Astrocyte of the spinal cord (primary cell): ENCODE measurements at places on chromosomes 6 and 20.

GRCh38 chr6:26489996-26490964, 9.8 kb upstream of the BTN1A1 start:
- DNase-seq = no peak

GRCh38 chr6:69933239-69933638, 66.9 kb downstream of the COL19A1 start:
- DNase-seq = no peak

DNA sequence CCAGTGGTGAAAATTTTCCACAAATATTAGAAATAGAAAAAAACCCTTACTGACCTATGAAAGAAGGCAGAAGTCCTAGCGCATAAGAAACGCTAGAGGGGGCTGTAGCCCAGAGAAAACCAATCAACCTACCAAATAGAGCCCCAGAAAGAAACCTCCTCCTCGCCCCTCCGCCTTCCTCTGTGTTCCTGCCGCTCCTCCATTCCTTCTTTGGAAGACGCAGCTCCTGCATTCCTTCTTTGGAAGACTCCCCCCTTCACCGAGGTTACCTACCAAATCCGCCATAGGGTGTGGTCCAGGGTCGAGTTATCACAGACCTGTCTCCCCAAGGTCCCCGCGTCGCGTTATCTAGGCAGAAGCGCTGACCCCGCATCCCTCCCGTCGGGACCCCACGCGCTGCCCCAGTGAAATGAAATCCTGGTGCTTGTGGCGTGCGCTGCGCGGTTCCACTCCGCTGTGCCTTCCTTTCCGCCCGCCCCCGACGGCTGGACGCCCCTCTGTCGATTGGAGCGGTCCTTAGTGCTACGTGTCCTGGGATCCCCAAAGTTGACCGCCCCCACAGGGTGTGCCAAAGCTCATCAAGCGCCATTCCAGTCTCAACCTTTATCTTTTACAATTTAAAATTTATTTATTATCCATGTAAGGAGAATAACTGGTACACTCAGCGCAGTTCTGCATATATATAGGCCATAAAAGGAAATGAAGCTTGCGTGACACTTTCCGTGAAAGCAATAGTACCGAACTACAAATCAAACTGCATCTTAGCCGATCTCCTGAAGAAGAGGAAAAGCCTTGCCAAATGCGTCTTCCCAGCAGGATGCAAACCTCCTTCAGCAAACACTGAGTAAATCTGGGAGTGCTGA, 13.0 kb downstream of the RPP21 start:
- DNase-seq = peak; percentile 72

GRCh38 chr6:43639984-43640800, 4.6 kb downstream of the MAD2L1BP start:
- DNase-seq = no peak

DNA sequence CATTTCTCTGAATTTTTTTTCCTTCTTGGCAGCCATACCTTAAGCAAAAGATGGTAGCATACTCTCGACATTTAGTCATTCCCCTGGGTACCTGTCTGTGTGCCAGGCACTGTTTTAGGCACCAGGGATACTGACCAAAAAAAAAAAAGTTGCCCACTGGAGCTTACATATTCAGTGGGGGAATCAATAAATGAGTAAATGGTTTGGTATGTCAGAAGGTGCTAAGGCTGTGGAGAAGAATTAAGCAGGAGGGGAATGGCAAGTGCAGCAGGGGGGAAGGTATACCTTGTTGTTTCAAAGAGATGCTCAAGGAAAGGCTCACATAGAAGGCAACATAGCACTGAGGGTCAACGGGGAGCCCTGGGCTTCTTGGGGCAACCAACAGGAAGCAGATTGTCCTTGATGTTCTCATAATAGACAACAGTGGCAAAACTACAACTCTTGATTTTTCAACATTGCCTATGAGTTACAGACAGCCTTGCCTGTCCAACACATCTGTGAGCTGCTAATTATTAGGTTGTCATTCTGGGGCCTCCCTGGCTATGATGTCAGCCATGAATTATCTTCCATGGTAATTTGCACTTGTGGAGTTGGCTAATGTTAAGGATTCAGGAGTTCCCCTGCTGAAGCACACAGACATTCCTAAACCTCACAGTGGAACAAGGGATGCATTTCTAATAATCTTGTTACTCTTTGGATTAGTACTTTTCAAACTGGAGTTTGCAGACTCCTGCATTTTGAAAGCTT, 19.6 kb downstream of the NT5E start:
- DNase-seq = no peak

DNA sequence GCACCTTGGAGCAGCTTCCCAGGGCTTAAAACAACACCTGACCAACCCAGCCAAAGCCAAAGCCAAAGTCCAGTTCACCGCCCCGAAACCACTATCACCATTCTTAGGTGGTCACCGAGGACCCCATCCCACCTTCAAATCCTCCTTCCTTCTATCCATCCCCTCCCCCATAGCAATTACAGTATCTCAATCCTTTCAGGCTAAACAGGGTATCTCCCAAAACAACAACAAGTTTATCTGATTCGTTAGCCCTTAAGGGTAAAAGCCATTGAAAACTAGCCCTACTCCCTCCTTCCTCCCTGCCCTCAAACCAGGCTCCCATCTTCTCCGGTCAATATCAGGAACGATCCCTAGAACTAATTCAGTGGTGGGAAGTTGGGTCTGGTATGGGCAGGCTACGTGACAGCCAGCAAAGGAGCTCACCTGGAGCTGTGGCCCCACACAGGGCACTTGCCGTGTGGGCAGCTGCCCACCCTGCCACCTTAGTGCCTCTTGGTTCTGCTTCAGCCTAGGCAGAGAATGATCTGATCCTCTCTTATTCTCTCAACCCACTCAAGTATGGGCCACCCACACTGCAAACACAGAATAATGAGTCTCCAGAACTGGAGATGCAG, 2.0 kb downstream of the ARHGAP18 start:
- DNase-seq = no peak

GRCh38 chr6:44270526-44271405, 516 bp downstream of the TMEM151B start:
- DNase-seq = no peak

DNA sequence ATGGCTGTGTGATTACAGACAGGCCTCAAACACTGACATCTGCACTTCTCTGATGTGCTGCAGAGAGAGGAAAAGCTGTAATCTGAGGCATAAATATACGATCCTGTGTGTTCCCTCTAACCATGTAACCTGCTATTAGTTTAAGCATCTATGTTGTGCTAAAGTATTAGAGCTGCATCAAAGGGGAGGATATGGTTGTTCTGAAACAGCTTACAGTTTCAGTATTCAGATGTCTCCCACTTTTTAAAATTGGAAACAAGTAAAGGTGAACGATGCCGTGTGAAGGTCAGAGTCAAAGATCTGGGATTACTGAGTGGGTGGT, 7.6 kb downstream of the PLEKHG1 start:
- no peak for DNase-seq

- no peak for DNase-seq
These were observed 19.1 kb upstream of the ZSCAN23 start for GRCh38 chr6:28462401-28462800.

DNA sequence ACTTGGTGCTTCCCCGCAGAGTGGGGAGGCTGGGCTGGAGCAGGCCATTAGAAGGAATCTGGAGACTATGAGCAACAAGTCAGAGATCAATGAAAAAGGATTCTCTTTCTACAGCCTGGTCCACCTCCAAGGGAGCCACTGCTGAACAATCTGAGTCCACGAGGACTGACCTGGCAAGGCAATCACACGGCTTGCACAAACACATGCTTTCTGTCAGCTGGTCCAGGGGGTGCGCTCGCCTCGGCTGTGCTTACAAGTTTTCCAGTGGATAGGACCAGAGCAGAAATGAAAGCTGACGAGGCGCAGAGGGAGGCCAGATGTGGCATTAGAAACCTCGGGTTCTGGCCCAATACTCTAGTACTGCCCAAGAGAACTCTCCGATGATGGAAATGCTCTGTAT, 18.1 kb downstream of the KCNK5 start:
- DNase-seq = no peak

DNA sequence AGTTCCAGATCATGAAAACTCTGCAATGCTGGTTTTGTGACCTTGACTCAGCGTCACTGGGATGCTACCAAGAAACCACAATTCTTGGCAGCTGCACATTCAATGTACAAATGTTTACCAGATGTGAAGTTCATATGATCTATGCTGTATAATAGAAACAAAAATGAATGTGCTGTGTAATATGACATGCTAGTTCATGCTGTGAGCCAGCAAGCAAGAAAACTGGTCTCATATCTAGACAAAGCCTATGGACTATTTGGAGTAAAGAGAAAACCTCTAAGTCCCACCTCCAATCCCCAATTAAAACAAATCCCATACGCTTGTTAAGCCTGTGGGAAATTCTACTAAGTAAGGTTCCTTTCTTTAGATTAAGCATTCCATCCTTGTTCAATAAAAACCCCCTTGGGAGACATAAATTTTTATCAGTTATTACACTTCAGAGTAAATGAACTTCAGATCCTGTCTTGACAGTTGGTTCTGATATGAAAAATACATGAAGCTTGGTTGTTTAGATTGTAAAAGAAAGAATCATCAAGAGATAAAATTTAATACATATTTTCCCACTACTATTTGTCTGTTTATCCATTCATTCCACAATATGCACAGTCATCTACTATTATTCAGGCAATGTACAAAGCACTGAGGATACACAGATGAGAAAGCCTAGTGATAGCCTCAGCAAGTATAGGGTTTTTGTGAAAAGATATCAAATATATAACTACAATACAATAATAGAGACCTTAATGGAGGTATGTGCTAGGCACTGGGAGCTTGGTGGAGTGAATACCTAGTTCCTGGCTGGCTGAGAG, 20.1 kb downstream of the COL21A1 start:
- DNase-seq = peak; percentile 77

GRCh38 chr20:22370137-22370536, 214.2 kb downstream of the FOXA2 start:
- DNase-seq = no peak

DNA sequence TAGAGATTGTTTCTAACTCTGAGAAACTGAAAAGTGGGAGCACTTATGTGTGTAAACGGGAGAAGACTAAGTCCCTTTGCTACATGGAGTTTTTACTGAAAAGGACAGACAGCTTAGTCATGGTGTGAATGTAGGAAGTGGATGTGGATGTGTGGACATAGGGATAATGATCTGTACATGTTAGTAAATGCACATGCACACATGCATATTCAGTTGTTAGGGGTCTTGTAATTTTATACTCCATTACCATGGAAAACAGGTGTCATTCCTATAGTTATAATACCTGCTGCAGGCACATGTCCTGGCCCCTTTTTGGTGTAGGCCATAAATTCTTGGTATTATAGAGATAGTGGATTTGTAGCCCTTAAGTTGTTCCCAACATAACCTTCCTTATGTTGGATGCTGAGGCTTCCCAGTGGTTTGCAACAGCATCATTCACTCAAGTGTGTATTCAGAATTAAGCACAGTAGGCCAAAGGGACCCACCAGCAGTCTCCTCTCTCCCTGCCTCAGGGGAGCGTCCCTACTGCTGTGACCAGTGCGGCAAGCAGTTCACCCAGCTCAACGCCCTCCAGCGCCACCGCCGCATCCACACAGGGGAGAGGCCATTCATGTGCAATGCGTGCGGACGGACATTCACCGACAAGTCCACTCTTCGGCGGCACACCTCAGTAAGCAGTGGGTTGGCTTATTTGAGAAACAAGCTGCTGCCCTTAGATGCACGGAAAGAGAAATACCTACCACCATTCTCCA, 7.3 kb downstream of the GZF1 start:
- DNase-seq = no peak

- DNase-seq = no peak
These were observed 201.0 kb upstream of the FLRT3 start for GRCh38 chr20:14538433-14538832.

DNA sequence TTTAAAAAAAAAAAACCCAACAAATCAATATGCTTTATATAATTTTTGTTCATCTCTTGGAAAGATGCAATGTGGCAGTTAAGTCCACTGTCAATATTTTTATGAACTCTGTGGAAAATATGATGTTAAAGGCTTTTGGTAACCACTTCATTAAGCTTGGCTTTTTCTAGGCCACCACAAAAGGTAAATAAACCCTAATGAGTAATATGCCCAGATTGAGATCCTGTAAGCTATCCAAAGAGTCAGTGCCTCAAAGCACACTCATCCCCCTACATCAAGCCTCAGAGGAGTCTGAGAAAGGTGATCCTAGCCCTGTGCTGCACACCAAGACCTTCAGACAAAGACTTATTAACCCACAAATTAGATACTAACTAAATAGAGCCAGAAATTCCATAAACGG, 121.1 kb downstream of the CDC5L start:
- peak; percentile 92 for DNase-seq

DNA sequence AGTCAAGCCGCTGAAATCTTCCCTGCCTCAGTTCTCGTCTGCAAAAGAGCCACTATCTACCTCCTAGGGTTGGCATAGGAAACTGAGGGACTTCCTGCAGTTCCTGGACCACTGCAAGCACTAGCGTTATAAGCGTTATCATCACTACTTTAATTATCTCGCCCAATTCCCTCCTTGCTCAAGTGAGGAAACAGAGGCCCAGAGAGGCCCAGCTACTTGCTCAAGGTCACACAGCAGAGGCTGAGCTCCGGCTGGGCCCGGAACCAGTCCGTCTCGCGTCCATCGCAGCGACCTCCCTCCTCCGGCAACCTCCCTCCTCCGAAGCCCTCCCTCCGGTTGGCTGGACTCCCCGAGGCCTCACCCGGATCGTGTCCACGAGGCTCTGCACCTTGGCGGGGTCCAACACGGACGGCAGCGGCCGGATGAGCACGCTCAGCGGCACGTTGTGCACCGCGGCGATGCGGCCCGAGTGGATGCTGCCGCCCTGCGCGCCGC, 338 bp downstream of the SRXN1 start:
- peak; percentile 31 for DNase-seq

DNA sequence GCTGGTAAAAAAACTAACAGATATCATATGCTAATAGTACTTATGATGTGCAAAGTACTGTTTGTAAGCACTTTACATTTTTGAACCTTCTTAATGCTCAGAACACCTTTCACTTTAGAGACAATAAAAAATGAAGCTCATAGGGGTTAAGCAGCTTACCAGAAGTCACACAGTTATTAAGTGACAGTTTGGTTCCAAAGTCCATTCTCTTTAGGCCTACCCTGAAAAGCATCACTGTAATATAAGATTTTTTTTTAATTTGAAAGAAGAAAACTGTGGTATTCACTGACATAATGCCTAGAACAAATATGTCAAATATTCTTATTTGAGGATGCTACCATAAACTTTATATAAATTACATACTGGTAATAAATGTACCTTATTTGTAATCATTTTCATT, 127.6 kb upstream of the RUNX2 start:
- no peak for DNase-seq

- DNase-seq = no peak
These were observed 171.4 kb downstream of the COL9A1 start for GRCh38 chr6:70131528-70131927.

GRCh38 chr20:34472246-34472925, 43.8 kb upstream of the DYNLRB1 start:
- peak; percentile 59 for DNase-seq

GRCh38 chr6:14221564-14222279, 104.2 kb downstream of the CD83 start:
- DNase-seq = no peak

GRCh38 chr20:63894358-63895201, at the start of gene DNAJC5:
DNAJC5 (plus strand) TSS chr20:63895126; CDS start chr20:63928346, 33,220 bp downstream.
- peak; percentile 91 for DNase-seq
